ENCODE measurements at places on chromosomes 3 and 15.

GRCh38 chr15:91790836-91791235 lies 62.7 kb upstream of the SLCO3A1 start:
- DNase-seq, result peak; percentile 94

DNA sequence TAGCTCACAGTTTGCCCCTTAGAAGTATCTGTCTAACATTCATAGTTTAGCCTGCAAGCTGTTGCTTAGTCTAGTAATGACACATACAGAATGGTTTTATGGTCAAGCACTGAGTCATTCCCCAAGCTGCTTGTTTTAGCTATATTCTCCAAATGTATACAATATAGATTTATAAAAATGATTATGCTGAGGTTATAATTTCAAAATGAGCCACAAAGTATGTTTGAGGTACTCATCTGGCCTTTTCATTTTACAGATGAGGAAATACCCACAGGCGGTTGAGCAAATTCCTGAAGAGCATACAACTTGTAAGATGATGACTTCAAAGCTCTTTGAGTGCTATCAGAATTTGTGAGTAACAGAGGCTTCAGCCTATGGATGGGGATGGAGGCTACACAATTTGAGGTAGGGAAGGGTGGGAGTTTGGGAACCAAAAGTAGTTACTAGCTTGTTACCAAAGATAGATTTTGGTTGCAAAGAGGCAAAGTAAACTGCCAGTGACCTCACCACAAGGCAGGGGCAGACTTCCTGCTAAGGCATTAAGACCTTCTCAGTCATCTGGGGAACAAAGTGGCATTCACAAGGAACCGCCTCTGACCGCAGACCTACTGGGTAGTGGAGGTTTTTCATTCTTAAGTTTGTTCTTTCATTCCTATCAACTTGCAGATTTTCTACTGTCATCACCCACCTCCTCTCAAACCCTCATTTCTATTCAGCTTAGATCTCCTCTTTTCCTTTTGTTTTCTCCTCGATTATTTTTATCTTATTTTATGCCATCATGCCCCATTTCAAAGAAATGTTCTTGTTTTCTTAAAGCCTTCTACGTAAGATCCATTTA lies 257.2 kb upstream of the NECTIN3 start:
- peak; percentile 81 for DNase-seq

- peak; percentile 67 for DNase-seq
Measured at GRCh38 chr3:128133273-128133883, 9.8 kb upstream of the RUVBL1 start.

DNA sequence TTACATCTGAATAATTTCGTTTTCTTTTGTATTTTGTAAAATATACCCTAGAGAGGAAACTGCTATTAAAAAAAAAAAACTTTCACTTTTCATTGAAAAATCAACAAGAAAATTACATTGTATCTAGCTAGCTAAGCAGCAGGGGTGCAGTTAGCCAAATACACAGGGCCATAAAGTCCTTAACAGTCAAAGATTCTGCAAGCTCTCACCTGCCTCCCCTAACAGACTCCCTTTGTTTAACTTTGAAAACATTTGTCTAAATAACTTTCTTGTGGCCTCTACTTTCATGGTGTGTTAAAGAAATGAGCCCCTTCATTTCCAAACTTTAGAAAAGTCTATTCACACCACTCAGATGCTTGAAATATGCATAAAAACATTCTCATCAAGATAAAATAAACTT lies 23.3 kb downstream of the CBLB start:
- no peak for DNase-seq

DNA sequence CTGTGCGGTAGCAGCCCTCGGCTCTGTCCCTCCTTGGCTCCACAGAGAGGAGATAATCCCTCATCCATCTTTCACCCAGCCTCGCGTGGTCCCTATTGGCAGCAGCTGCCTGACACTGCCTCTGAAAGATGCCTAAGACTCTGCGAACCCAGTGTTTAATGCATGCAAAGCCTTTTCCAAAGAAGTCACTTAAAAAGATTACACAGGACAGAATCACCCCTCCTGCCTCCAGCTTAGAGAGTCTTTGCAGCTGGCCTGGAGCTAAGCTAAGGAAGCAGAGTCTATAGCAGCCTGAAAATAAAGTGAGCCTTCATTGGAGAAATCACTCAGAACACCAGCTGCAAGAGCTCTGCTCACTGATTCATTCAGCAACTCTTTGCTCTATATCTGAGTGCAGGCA lies 247.2 kb downstream of the SHQ1 start:
- DNase-seq, result no peak

- DNase-seq, result no peak
Measured at GRCh38 chr15:44735482-44736180, 697 bp upstream of the TRIM69 start.

DNA sequence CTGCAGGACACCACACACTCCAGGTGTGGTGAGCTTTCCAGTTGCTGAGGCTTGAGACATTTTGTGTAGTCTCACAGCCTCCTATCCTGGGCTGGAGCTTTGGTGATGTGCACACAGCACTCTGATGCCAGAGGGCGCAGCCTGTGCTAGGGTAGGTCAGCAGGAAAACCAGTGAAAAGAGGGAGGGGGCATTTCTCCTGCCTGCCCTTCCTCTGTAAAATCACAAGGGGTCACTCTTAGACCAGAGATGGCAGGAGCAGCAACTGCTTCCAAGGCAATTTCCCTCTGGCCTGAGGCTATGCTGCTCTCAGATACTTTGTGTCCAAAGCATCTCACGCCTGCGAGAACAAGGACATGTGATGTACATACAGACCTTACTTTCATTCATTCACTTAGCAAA lies 16.5 kb upstream of the MUSTN1 start:
- peak; percentile 54 for DNase-seq
